Brain (organoid and tissue), 16 donors: ENCODE measurements at places on chromosomes 4 and X.

GRCh38 chrX:108312011-108312410 lies 126.2 kb downstream of the COL4A6 start:
- DNase-seq, result no peak

DNA sequence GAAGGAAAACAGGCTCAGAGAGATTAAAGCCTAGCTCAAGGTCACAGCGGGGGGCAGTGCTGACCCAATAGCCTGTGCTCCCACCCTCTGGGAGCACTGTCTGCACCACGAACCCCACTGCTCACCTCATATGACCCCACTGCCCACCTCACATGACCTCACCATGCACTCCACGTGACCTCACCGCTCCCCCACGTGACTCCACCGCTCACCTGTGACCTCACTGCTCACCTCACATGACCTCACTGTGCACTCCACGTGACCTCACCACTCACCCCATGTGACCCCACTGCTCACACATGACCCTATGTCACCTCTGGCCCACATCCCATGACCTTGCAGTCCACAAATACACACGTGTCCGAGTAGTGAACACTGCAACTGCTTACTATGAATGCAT lies 55.4 kb downstream of the ACOX3 start:
- DNase-seq, result no peak

GRCh38 chr4:152114562-152114961 lies 353.8 kb upstream of the GATB start:
- DNase-seq, result no peak

- DNase-seq, result no peak
Measured at GRCh38 chr4:82381661-82382296, 8.0 kb upstream of the HNRNPD start.

GRCh38 chr4:130110770-130111169 lies 1014.8 kb downstream of the C4orf33 start:
- DNase-seq, result peak; percentile 47

GRCh38 chr4:33577791-33578190 lies 2666.5 kb downstream of the ARAP2 start:
- no peak for DNase-seq

DNA sequence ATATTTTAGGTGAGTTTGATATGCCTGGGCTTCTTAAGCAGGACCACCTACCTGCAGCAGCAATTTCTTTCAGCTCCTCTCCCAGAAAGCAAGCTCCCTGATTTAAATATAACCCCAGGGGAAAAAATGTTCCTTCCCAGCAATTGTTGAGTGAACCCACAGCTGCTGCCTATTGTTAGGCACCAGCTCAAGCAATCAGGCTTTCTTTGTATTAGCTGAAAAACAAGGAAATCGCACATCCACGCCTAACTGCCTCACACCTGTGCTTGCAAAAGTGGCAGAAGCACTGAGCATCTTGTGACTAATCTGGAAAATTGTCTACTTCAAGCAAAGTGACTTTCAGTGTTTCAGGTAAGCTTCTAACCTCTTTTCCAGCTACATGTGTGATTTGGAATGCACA lies 432.2 kb downstream of the SMARCA1 start:
- DNase-seq, result peak; percentile 21

DNA sequence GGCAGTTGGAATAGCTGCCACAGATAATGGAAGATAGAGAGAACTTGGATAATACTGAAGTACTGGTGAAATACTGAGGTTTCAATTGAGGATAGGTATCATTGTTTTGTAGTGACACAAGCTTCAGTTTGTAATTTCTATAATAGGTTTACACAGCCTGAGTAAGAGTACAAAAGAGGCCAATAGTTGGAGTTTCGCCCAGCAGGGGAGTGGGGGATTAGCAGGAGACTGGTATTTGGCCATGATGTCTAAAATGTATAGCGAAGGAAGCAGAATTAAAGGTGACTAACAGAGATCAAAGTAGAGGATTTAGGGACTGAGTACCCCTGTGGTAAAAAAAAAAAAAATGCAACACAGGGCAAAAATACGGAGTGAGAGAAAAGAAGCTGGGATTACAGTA lies 129.5 kb downstream of the KCTD8 start:
- DNase-seq, result no peak

DNA sequence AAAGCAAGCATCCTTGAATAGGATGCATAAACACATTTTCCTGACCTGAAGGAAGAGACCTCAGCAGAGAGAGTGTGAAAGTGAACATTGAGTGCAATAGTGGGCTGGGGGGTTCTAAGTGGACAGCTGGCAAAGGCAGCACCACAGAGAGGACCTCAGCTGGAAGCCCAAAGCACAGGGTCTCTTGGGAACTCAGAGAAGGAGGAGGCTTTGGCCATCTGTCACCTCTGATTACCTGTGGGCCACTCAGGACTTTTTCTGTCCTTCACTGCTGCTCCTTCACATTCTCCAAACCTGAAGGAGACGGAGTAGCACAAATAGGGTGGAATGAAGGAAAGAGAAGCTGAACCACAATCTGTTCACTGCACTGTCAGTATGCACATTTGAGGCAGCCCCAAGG lies 37.9 kb upstream of the FAT4 start:
- DNase-seq, result no peak

- DNase-seq, result no peak
Measured at GRCh38 chrX:135384161-135384836, 37.4 kb upstream of the SMIM10L2A start.

DNA sequence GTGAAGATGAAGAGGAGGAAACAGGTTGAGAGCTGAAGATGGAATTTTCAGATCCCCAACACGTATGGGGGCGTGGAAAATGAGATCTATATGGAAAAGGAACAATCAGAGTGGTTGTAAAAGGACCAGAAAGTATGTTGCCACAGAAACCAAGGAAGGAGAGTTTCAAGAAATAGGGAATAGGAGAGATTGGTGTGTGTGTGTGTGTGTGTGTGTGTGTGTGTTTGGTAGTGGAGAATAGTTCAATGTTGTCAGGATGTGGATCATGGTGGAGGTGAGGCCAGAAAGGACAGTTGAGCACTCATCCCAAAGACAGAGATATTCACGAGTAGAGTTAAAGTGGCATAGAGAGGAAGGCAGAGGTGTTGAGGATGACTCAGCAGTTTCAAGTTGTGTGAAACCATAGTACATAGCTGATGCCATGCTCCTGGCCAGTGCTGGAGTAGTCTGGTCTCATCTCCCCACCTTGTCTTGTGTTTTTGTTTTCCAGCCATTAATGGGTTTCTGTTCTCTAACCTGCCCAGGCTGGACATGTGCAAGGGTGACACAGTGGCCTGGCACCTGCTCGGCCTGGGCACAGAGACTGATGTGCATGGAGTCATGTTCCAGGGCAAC lies 36.1 kb downstream of the HEPH start:
- DNase-seq, result no peak

DNA sequence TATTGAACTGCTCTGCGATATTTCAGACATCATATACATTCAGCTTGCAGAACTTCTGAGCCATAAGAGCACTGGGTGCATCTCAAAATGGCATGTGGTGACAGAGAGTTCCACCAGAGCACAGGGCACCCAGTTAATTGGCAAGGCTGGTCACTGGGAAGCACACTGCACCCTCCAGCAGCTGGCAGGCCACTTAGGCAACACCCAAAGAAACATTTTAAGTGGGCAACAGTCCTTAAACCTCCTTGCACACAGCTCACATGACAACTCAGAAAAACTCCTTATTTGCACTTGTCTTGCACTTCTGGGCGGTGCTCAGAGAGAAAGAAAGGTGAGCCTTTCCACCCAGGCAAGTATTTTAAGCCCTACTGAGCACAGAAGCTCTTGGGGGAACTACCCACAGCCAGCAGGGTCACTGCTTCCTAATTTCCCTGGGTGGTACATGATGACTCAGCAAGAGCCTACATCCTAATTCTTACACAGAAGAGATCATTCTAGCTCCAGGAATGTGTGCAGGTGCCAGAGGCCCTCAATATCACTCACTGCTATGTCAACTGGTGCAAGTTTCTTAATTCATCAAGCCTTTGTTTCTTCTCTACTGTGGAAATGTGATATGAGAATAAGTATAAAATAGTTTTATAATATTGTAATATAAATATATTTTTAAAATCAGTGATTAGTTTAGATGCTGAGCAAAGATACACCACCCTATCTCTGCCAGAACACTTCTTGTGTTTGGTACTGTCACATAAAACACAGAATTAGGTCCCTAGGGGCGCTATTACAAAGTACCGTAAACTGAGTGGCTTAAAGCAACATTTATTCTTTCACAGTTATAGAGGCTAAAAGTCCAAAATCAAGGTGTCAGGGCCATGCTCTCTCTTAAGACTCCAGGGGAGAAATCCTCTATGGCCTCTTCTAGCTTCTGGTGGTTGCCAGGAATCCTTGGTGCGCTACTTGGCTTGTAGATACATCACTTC lies 155.1 kb upstream of the PPARGC1A start:
- DNase-seq, result no peak

DNA sequence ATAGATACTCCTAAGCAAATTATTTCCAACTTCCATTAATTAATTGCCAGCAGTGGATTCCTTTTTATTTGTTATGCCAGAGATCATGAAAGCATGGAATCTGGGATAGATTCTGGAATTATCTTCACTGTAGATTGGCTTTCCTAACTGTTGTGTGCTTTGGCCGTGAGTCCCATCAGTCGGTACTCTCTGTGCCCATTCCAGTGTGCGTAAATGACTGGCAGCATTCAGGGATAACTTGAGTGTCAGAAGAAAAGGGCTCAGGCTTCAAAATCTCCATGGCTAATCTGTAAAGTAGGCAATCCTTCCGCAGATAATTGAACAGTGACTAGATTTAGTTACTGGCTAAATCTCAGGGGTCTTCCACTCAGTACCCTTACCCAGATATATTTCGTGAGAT lies 76.8 kb upstream of the TMEM164 start:
- no peak for DNase-seq

- DNase-seq, result peak; percentile 27
Measured at GRCh38 chr4:45453258-45453853, 670.5 kb downstream of the GABRG1 start.

DNA sequence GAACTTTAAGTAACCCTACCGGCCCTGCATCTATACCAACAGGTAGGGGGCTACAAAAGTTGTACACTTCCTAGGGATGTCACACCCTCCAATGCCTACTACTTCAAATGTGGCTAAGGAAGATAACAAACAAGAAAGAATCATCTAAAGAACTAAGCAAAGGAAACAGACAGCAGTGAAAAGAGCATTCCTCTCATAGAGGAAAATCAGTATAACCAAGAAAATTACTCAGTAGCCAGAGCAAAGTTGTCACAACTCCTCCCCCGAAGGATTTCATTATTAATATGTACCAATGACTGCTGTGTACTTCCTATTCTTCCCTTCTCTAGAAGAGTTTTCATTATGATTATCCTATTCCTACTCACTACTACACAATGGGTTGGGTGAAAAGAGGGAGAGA lies 12.6 kb downstream of the ANKRD17 start:
- DNase-seq, result no peak

- no peak for DNase-seq
Measured at GRCh38 chr4:83247415-83248357, 36.9 kb downstream of the COQ2 start.

GRCh38 chr4:2526559-2526958 lies 9.9 kb upstream of the FAM193A start:
- no peak for DNase-seq

GRCh38 chr4:149870008-149870407 lies 54.4 kb upstream of the IQCM start:
- no peak for DNase-seq

GRCh38 chr4:9735515-9735914 lies 45.9 kb upstream of the DRD5 start:
- DNase-seq, result no peak

- DNase-seq, result no peak
Measured at GRCh38 chrX:122565952-122566351, 618.1 kb upstream of the GRIA3 start.

GRCh38 chr4:146488495-146489174 lies 33.1 kb downstream of the SLC10A7 start:
- DNase-seq, result peak; percentile 61

GRCh38 chrX:111435469-111435868 lies 23.5 kb upstream of the DCX start:
- DNase-seq, result no peak

DNA sequence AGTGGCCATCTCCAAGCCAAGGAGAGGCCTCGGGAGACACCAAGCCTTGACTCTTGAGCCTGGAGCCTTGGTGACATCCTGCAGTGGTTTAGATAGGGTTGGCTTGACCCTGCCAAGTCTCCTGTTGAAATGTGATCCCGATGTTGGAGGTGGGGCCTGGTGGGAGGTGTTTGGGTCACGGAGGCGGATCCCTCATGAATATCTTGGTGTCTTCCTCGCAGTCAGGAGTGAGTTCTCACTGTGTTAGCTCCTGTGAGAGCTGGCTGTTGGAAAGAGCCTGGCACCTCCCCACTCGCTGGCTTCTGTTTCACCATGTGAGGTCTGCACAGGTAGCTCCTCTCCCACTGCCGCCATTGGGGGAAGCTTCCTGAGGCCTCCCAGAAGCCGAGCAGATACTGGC lies 38.8 kb downstream of the ADRA2C start:
- DNase-seq, result no peak

DNA sequence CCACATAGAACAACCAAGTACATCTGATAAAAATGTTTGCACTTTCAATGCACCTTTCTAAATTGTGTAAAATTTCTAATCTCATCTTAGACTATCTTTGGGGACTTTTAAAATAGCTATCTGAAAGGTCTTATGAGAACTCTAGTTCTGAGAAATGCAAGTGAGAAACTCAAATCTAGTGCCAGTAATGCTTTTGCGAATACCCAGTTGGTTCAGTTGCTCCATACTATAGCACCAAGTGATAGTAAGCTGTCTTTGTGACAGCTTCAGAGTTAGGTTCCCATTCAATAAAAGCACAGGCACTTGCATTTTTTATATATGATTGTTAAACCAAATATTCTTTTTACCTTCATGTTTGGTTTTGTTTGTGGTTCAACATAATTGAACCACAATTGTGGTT lies 4.5 kb upstream of the ITM2A start:
- DNase-seq, result peak; percentile 20

DNA sequence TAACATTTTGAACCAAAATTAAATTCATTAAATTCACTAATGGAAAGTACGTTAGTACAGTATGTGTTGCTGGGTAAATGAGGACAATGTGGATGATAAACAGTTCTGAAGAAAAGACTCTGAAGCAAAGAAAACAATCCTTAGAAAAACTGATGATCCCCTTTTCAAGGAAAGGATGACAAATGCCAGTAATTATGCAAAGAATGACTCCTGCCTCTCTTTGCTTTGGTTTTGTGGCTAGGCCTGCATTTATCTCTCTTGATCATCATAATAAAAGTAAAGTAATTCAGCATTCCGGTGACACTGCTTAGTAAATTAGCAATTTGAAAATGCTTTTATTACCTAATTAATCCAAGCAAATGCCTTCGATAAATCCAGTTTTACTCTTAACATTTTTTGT lies 652.2 kb upstream of the DIPK2B start:
- no peak for DNase-seq

GRCh38 chrX:66677430-66677829 lies 38.6 kb upstream of the EDA2R start:
- no peak for DNase-seq

GRCh38 chr4:84583876-84584380 lies 1.0 kb downstream of the CDS1 start:
- DNase-seq, result no peak

GRCh38 chrX:11100281-11101035 lies 10.7 kb upstream of the HCCS start:
- DNase-seq, result peak; percentile 65
